Left ventricle myocardium superior (tissue), 1 donor: ENCODE measurements at places on chromosomes 12 and 14. TPM values are rescaled to one million over a fixed set of nuclear protein-coding genes. Genes with fewer than 3 reads are reported as not detected.

DNA sequence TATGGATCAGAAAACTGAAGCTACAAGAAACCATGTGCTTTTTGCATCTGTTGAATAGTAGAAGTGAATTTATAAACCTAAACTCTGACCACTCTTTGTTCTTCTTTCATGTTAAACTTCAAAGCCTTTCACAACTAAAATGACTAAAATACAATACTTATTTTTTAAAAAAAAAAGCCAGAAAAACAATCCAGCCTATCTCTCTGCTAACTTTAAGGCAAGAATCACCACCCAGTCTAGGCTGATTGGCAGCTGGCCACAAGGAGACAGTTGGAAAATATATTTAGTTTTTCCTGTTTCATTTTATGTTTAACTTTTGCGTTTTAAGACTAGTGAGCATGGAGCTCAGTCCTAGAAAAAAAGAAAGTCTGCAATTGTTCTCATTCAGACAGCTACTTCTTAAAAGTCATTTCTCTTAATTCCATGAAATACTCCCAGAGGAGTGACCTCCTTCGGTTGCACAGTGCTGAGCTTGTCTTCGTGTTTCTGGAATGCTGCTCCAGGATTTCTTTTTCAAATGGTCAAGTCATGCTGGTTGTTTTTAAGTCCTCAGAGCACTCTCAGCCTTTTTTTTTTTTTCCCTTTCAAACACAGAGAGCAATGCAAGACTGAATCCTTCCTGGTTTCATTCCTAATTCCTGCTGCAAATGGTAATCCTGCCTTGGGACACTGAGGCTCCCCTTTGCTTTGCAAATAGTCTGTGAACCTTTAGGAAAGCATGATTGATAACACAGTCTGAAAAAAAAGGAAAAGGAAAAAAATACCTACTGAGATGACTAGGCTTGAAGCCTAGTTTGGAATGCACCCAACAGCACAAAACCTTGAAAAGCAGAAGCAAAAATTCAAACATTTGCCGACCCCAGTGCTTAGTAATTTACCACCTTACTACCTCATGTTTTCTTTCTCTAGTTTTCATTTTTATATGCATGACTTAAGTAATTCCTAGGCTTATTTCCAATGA is 233.3 kb upstream of the DAAM1 start:
- peak; percentile 29 for DNase-seq

MED6 gene
- total RNA-seq = 18.6 TPM

GRCh38 chr12:89098441-89099112 is 253.7 kb downstream of the DUSP6 start:
- DNase-seq = peak; percentile 47

KIF21A gene
- total RNA-seq = 55.3 TPM

SLC38A4 gene
- 2.1 TPM for total RNA-seq

DNA sequence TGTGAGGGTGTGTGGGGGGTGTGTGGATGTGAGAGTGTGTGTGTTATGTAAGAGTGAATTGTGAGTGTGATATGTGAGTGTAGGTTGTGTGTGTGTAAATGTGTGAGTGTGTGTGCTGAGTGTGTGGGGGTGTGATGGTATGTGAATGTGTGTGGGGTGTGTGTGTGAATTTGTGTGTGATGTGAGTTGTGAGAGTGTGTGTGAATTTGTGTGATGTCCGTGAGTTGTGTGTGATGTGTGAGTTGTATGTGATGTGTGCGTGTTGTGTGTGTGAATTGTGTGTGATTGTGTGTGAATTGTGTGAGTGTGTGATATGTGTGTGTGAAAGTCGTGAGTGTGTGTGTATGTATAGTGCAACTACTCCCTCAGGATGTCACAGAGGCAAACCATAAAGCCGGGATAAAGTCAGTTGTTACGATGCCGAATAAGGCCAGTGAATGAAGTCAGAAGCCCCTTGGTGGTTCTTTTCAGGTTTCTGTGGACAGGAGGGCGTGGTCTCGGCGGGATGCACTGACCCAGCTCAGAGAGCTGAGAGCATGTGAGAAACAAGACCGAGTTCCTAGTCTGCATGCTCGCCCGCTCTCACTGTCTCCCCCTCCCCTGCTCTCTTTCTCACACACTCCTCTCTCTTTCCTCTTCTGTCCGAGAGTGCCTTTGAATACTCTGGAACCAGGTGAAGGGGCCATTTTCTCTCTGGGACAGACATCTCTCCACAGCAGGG is 71.8 kb upstream of the MAX start:
- DNase-seq = no peak

GRCh38 chr12:94498073-94498472 is 38.4 kb upstream of the CEP83 start:
- no peak for DNase-seq

- DNase-seq = no peak
Measured at GRCh38 chr14:104739026-104739425, 13.9 kb upstream of the SIVA1 start.

- DNase-seq = no peak
Measured at GRCh38 chr12:96063046-96063445, 27.7 kb upstream of the LTA4H start.

DNA sequence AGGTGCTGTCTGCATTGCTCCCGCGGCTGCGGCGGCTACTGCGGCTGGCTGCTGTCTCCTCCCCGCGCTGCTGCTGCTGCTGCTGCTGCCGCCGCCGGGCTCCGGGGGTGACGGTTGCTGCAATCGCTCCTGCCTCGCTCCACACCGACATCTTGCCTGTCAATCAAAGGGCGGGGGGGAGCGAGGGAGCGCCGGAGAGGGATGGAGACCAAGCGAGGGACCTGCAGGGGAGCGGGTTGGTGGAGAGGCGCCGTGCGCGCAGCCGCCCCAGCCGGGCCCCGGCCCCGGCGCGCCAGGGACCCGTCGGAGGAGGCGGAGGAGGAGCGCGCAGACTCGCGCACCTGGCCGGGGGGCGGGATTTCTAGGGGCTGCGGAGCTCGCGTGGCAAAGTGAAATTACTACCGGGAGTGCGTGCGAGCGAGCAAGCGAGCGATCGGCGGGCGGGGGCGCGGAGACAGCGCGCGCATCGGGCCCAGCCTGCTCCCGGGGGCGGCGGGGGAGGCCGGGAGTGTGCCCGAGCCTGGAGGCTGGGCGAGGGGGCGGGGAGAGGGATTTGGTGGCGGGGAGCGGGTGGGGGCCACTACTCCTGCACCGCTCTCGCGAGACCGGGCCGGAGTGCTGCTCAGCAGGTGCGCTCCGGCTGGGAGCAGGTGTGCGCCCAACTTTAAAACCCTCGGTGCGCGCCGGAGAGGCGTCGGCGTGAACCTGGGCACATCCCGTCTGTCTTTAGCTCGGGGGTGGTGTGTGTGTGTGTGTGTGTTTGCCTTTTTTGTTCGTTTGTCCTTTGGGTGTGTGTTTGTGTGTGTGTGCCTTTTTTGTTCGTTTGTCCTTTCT is at the start of gene KSR2:
Gene KSR2, minus strand, starts transcription at position 165 of the 834 bp plus-strand sequence. CDS start 735 bp downstream, outside the sequence.
- DNase-seq = no peak

- no peak for DNase-seq
Measured at GRCh38 chr12:31477687-31478086, 113.2 kb downstream of the DENND5B start.

GRCh38 chr12:108854451-108855283 is 2.7 kb downstream of the SSH1 start:
- DNase-seq = peak; percentile 59

DNA sequence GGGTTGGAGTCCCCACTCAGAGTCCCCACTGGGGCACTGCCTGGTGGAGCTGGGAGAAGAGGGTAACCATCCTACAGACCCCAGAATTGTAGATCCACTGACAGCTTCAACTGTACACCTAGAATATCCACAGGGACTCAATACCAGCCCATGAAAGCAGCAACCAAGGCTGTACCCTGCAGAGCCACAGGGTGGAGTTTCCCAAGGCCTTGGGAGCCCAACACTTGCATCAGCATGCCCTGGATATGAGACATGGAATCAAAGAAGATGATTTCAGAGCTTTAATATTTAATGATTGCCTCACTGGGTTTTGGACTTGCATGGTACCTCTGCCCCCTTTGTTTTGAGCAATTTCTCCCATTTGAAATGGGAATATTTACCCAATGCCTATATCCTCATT is 80.4 kb downstream of the RASSF9 start:
- no peak for DNase-seq

DNA sequence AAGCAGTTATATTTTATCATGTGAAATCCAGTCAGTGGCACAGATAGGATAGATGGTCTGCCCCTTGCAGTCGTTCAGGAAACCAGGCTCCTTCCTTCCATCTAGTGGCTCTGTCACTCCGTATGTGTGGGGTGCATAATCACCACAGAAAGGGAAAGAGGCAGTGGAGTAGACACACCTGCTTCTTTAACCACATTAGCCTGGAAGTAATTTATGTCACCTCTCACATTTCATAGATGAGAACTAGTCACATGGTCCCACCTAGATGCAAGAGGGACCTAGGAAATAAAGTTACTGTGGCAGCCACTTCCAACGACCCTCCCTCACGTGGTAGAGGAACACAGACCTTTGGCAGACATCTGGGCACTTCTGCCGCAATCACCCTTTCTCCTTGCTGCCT is 14.2 kb upstream of the RNU6-8 start:
- no peak for DNase-seq
